Vagina (tissue), 2 donors: ENCODE measurements at places on chromosomes 7 and 10. TPM values are rescaled to one million over a fixed set of nuclear protein-coding genes. Genes with fewer than 3 reads are reported as not detected.

Gene H2BK1
- total RNA-seq = not detected

Gene DEPP1
- total RNA-seq = 155 TPM

Gene TMEM184A
- total RNA-seq = 129 TPM

DNA sequence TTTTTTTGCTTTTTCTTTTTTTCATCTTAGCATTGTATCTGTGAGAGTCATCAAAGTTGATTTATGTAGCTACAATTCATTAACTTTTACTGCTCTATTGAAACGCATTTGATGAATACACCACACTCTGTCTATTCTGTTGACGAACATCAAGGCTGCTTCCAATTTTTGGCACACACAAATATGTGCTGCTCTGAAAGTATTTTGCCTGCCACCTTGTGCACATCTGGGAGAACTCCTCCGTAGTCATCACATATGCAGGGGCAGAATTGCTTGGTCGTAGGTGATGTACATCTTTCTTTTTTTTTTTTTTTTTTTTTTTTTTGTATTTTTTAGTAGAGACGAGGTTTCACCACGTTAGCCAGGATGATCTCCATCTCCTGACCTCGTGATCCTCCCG lies 796.8 kb downstream of the KCNMA1 start:
- no peaks in the 10 kb centered on the region for H3K36me3 ChIP-seq
- H3K27ac ChIP-seq = no peak overlapping the region
- H3K4me3 ChIP-seq = no peak overlapping the region
- no peaks in the 10 kb centered on the region for H3K27me3 ChIP-seq
